Stimulated activated CD4-positive, alpha-beta T cell treated with anti-CD3 and anti-CD28 coated beads, Interleukin-15, amount 100 ng/mL, for 1 hour (primary cell): ENCODE measurements at places on chromosomes 5 and 9.

DNA sequence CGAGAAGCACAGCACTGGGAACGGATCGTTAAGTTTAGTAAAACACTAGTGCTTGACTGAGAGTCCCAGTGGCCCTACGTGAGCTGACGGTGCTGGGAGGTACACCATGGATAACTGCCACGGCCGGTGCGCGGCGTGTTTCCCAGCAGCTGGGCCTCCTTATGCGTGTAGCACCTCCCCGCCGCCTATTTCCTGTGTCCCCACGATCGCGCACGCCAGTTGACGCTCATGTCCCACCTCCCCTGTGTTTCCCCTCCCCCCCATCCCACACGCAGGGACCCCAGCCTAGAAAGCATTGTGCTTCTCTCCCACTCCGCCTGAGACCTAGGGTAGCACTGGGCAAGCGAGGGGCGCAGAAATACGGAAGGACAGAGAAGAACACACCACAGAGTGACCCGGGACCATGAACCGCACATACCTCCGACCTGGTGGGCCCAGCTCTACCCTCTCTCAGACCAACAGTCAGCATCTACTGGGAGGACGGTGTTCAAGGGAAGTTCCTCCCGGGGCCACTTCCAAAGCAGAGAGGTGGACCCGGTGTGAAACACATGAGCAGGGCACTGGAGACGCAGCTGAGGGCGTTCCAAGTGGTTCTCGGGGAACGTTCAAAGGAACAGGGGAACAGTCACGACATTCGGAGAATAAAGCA is 45.6 kb downstream of the DBH start:
- DNase-seq: no peak

- DNase-seq: no peak
Measured at GRCh38 chr5:51391175-51391574, 7.9 kb downstream of the ISL1 start.

DNA sequence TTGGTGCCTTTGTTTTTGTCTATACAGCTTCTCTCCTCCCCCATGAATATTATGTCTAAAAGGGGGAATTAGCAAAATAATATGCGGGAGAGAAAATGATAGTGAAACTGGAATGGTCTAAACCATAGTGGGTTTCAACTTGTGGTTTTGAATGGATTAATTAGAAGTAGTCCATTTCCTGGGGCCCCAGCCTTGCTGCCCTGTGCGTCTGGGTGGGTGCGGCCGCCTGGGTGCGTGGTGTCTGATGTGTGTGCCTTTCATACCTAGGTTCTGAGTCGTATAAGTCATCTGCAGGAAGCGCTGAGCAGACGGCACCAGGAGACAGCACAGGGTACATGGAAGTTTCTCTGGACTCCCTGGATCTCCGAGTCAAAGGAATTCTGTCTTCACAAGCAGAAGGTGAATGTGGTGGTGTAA is 120.0 kb upstream of the CACNA1B start:
- DNase-seq: no peak

DNA sequence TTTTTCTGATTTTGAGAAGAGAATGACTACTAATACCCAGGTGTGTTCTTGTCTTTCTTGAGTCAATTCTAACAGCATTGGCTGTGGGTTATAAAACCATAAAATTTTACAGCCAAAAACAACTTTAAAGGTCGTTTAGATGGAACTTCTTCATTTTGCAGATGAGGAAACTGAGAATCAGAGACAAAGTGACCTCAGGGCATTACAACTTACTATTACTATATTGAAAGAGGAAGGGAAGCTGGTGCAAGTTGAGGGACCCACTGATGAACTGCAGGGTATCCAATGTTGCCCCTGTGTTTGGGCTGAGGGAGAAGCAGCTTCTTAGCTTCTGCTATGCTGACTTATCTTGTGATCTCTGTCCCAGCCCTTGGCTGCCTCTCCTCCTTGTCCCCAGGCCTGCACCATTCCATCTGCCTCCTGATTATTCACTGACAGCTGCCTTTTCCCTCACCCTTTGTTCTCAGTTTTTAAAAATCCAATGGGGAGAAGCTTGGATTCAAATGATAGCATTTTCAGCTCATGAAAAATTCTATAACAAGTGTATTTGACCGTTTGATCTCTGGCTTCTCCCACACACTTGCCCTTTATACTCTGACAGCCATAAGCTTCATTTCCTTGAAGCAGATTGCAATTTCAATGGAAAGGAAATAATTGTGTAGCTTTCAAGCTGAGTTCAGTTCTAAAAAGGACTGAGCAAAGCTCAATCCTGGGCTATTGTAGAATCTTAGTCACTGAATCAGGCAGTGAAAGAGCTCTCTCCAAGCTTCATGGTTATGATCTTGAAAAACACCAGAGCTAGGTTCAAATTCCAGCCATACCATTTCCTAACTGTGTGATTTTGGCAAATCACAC is 68.5 kb downstream of the TMC1 start:
- no peak for DNase-seq

GRCh38 chr5:45029553-45029952 is 220.8 kb downstream of the MRPS30 start:
- no peak for DNase-seq

DNA sequence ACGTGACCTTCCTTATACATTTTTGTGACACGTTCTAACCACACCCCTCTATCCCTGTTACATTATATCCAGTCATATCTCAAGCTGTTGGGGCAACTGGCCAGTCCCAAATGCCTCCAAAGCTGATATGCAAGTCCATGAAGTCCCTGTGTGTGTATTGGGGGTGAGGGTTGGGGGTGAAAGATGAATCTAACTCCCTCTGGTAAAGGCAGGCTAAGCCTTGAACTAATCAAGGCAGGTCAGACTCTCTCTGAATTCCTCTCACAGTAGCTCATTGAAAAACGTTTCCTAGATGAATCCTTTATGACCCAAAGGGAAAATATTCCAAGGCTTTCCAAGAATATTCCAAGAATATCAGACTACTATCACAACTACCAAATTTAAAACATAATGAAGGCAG is 174.4 kb downstream of the MUSK start:
- no peak for DNase-seq

- no peak for DNase-seq
Measured at GRCh38 chr9:134031783-134032182, 6.5 kb downstream of the BRD3OS start.

GRCh38 chr9:71783120-71783523 is 14.8 kb upstream of the CEMIP2 start:
- DNase-seq: peak; percentile 63

DNA sequence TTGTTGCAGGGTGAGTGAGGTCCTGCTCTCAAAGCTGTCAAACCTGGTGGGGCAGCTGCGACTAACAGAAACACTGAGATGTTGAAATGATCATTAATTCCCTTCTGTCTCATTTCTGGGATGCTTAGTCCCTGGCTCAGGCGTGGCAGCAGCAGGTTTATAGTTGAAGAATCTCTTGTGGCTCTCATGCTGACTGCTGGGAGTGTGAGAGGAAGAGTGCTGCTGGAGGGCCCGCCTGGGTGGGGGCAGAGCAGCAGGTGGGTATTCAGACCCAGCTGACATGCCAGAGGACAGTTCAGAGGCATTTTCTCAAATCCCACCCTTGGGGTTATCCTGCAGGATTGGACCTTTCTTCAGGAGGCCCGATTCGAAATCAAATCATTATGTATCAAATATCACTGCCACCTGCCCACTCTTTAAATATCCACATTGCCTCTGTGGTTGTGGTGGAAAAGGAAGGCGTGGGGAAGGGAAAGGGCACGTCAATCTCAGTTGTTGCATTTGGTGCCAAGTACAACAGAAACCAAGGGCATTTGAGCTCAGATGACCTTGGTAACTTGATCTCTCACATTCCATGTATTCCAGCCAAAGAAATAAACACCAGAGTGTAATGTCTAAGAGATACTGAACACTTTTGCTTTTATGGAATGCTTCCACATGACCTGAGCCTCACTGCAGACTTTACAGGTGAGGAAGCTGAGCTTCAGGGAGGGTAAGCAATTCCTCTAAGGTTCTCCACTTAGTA is 224.3 kb downstream of the AOPEP start:
- DNase-seq: no peak

GRCh38 chr9:129907201-129907600 is 71.9 kb downstream of the USP20 start:
- DNase-seq: no peak

DNA sequence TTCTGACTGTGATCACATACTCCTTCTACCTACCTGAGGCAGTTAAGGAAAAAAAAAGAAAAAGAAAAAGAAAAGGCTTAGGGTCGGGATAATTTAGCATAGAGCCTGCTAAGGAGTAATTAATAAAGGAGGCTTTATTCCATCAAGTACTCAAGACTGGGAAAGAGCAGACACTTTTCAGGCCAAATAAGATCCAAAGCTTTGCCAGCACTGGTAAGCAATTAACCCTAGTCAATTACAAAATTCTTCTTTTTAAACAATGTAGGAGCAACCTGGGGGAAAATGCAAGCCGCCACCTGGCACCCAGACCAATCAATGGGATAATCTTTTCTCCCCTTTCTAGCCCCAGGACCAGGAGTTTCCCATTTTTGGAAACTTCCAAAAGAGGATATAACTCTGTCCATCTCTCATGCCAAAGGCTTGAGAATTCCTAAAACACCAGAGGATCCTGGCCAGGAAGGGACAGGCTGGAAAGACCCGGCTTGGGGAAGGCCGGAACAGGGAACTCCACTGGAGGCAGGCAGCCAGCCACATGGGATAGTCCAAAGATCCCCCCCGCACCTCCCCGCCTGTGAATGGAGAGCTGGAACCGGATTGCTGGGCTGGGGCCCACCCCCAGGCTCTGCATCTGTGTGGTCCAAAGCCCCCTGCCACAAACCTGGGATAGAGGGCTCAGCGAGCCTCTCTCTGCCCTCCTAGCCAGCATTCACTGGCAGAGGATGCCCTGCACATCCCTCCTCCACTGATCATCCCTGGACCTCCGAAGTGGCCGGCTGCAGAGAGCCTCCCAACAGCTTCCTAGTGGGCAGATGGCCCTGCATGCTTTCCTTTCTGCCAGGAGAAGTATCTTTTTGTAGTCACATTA is 117.8 kb downstream of the ZNF354C start:
- no peak for DNase-seq

GRCh38 chr9:92739346-92739970 is 25.2 kb downstream of the BICD2 start:
- no peak for DNase-seq

DNA sequence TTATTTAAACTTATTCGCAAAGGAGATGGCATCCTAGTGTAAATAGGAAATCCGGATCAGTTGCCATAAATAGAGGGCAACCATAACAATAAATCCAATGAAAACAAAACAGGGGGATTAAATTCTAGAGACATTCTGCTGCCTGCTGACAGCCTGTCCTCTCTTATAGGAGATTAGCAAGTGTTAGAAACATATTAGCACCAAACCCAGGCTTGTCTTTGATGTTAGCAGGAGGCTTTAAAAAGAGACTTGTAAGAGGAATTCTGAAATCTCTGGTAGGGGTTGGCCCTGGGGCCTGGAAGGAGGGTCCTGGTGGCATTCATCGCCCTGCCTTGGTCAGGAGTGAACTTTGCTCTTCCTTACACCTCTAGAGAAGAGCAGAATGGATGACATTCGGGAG is 21.6 kb downstream of the NDST1 start:
- DNase-seq: no peak

DNA sequence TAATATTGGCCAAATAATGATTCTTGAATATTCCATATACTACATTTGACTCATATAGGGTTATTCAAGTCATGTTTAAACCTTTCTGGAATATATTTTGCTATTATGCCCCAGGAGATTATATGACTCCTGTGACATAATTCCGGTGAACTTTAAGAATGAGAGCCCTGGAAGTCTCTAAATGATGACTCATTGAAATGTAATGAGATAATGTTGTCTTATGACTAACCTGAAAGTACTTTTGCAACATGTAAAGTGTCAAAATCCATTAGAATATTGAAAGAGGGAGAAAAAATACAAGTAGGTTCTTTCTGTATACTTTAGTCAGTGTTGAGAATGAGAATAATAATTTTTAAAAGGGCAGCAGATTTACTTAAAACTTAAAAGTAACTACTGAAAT is 830.4 kb downstream of the MAT2B start:
- no peak for DNase-seq

- DNase-seq: no peak
Measured at GRCh38 chr5:39076101-39076756, 2.0 kb upstream of the RICTOR start.

DNA sequence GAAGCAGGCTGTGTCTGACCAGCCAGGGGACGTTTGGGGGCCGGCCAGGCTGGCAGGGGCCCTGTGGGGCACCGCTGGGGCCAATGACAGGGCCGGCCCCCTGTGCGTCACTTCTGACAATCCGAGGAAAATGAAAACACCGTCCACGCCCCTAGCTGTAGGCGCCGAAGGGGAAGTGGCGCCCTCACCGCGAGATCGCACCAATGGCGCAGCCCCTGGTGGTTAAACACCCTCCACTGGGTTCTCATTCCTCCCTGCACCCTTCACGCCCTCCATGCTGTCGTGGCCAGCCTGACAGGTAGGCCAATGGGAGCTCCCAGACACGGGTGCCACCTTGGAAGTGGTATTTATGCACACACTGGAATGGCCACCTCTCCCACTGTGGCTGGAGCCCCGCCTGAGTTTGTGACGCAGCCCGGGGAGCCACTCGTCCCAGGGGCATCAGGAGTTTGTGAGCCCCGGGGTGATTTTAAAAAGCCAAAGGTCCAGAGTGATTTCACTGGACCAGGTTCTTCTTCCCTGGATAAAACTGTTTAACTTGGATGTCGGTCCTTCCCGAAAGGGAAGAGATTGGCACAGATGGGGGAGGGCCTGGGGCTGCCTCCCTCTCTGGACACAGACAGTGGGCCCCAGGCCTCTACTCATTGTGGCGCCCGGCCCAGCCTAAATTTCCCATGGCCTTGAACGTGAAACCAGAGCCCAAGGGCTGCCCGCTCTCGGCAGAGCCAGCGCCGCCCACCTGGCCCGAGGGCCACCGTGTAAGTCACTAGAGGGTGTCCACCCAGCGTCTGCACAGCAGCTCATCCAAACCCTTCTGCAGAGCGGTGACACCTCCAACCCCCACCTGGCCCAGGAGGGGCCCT is 49.7 kb downstream of the NKD2 start:
- DNase-seq: no peak

GRCh38 chr5:174187481-174187880 is 142.0 kb downstream of the NSG2 start:
- no peak for DNase-seq

- no peak for DNase-seq
Measured at GRCh38 chr5:66863243-66864170, 267.3 kb downstream of the MAST4 start.

DNA sequence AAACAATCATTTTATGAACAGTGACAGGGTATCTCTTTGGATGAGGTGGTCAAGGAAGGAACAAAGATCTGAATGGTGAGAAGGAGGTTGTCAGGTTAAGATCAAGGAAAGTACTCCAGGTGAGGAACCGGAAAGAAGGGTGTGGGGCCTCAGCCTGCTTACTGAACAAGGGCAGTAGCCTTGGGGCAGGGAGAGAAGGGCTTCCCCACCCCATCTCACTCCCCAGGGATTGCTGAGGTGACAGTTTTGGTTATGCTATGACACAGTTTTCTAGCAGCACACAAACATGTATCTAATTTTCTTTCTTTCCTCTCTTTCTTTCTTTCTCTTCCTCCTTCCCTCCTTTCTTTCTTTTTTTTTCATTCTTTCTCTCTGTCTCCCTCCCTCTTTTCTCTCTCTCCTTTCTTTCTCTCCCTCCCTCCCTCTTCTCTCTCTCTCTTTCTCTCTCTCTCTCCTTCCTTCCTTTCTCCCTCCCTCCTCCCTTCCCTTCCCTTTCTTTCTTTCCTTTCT is 4.1 kb upstream of the HDHD3 start:
- DNase-seq: no peak

- no peak for DNase-seq
Measured at GRCh38 chr5:99061711-99062110, 132.9 kb upstream of the CHD1 start.
